ENCODE measurements at places on chromosomes 1 and 21.

DNA sequence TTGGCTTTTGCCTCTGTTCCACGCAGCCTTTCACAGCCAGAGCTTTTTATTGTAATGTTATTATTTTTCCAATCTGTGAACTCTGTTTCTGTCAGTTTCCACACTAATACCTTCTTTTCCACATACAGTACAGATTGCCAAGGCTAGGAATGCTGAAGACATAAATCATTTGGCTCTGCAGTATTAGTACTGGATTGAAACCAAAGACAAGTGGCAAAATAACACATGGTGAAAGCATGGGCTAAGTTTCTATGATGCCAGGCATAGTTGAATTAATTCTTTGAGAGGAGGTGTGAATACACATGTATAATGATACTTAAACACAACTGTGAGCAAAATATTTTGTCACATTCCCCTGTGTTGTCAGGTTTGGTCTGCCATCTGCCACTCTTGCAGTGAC is 73.5 kb downstream of the TMEM200B start:
- DNase-seq, result no peak

GRCh38 chr1:58288624-58289142 is 257.8 kb downstream of the OMA1 start:
- no peak for DNase-seq

- DNase-seq, result no peak
Observed at GRCh38 chr1:9275567-9276034, 17.1 kb upstream of the SPSB1 start.

DNA sequence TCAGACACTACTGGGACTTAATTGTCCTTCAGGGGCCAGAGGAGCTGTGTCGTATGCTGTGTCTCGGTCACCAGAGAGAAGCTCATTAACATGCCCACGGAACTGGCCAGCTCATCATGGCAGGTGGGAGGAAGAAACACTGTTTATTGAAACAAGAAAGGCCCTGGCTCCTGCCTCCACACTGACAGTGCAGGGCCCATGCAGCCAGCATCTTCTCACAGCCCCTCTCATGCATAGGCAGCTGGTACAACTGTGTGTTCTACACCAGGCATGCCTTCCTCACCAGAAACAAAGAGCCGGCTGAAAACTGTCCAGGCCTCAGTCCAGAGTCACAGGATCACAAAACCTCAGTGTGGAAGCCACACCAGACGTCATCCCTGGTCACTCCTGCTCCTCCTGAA is 106.0 kb downstream of the UBE2U start:
- no peak for DNase-seq

- no peak for DNase-seq
Observed at GRCh38 chr1:51752073-51752948, 126.2 kb downstream of the NRDC start.

GRCh38 chr1:166132496-166132895 is 34.3 kb downstream of the FAM78B start:
- no peak for DNase-seq

DNA sequence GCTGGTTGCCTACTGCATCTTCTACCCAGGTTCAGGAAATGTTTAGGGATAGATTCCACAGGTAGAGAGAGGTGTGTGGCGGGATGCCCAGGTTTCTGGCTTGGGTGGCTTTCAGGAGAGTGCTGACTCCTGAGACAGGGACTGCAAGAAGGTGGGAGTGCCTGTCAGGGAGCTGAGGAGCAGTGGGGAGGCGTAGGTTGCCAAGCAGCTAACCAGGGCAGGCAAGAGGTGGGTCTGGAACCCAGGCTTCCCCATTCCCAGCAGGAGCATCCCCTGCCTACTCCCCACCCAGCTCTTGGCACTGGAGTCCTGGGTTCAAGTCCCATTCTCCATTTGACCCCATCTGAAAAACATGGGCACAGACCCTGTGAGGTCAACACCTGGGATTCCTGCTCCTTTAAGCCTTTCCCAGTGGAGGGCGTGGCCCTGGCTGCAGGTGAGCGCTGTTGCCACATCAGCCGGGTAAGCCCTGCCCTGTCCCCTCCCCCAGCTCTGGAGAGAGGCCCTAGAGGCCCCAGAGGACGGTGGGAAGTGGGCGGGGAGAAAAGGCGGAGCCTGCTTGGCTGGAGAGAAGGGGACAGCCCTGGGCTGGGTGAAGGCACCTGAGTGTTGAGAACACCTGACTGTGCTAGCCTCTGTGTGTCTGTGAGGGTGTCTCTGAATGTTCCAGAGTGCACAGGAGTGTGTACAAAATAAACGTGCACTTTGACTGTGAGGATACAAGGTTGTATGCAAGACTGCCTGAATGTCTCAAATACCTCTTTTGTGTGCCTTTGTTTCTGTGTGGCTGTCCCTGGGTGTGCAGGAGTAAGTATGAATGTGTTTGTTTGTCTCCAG is 14.0 kb upstream of the SYNC start:
- peak; percentile 72 for DNase-seq

- DNase-seq, result no peak
Observed at GRCh38 chr1:65728504-65728903, 64.2 kb upstream of the PDE4B start.

DNA sequence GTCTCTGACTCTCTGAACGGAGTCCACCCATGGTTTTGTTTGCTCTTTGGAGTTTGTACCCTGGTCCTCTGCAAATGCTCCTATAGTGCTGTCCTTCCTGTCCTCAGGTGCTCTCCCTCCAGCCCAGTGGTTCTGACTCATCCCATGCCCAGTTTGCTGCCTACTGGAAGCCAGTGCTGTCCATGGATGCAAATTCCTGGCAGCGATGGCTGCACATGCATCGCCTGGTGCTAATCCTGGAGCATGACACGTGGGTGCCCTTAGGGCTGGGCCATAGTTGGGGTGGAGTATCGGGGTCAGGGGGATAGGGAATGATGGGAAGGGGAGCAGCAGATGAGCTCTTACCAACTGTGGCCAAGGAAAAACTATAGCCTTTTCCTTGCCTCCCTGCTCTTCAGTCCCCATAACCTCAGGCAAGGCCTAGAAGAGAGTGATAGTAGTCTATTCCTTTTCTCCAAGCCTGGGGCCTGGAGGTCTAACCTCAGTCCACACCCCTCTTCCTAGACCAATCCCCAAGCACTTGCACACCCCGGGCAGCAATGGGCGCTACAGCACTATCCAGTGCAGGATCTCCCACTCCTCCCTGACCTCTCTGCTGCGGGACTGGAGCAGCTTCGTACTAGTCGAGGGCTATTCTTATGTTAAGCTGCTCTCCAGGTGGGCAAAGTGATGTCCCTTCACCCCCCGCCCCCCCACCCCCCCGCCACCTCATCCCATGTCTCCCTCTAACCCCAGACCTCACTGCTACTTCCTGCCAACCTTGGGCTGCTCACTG is 31.6 kb downstream of the HYI start:
- DNase-seq, result no peak

DNA sequence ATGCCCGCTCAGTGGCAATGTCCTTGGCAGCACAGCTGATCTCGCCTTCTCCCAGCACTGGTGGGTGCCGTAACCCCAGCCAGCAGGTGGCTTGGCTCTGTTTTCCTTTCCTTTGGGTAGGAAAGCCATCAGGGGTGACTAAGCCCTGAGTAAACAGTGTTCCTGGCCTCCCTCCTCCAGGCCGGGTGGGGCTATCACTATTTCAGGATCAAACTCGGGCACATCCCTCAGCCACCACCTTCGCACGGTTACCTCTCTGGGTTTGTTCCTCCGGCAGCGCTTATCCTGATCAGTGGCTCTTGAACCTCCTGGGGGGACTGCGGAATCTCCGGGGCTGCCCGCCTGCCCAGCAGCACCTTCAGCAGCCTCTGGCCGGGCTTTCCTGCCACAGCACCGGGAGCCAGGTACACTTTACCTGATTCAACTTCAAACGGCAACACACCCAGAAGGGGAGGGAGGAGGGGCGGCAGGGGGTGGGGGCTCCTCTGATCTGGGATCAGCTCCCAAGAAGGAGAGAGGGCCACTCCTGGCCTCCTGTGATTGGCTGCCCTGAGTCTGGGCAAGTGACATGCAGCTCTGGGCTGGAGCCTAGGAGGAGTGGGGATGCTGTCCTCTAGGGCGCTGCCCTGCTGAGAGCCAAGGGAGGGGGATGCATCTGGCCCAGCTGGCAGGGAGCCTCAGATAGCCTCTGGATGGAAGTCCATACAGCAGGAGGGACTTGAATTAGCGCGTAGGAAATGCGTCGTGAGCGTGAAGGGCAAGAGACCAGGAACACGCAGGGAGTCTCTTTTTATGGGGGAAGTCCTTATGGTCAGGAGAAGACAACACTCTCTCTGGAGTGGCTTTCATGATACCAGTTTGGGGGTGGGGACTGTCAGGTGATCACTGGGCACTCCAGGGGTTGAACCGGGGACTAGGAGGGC is at the start of gene ASCL5:
Gene ASCL5 (minus strand): TSS at position 353 of the 923 bp plus-strand sequence. CDS start 11,812 bp downstream, outside the sequence.
- no peak for DNase-seq

GRCh38 chr1:1989789-1990188 is 13.8 kb downstream of the CFAP74 start:
- DNase-seq, result no peak

- DNase-seq, result no peak
Observed at GRCh38 chr21:46041183-46041582, 56.7 kb upstream of the COL6A2 start.

DNA sequence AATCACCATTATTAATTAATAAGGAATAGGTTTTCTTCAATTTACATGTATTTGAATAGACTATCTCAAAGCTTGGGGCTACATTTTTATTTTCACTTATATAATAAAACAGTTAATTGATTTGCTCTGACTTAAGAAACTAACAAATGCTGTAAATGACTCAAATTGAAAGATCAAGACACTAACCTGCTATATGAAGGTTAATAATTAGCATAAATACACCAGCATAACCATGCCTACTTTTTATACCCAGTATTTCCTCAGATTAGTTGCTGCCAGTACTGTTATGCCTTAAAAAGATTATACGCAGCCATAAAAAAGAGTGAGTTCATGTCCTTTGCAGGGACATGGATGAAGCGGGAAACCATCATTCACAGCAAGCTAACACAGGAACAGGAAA is 1545.1 kb downstream of the AMY1C start:
- DNase-seq, result no peak

DNA sequence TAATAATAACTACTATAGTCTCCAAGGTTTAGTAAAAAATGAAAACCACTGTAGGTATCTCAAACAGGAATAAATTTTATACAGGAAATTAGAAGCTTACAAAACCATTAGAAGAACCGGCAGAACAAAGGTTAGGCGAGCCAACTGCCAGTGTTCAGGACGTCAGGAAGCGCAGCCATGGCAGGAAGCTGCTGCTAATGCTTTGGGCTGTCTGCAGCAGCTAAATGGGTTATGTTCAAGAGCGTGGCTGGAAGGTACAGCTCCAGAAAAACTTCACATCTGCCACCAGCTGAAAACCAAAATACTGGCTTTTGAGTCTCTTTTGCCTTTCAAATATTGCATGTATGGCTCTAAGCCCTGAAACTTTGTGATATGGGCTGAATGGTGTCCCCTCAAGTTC is 35.7 kb upstream of the MYSM1 start:
- no peak for DNase-seq

DNA sequence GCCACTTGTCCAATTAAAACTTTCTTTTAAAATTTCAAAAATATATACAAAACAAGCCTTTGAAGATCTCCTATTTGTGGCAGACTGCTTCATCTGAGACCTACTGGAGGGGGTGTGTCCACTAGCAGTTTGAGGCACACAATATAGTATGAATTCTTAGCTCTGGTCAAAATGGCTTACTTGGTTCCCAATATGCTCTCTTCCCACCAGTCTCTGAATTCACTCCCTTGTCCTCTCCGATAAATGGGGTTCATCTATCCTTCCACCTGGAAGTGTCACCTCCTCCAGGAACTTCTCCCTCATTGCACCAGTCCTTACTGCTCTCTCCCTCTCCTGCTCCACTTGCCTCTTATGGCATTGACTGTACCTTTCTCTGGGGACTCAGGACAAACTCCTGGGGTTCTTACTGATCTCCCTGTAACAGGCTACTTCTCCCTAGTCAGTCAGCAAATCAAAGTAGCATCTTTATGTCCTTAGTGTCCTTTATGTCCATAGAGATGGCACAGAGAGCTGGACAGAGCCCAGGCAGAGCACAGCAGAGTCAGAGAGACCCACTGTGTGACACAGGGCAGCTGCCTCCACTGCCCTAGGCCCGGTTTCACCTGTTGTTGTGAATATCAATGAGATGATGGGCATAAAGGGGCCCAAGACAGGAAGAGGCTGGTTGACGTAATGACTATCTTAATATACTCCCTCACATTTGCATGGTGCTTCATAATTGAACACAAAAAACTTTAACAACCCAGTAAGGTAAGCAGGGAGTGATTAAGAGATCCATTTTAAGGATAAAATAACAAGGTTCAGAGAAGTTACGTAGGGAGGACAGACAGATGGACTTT is 3.6 kb downstream of the ASAP3 start:
- DNase-seq, result peak; percentile 82

- DNase-seq, result no peak
Observed at GRCh38 chr1:29516063-29516820, 279.9 kb downstream of the PTPRU start.

GRCh38 chr1:34876406-34876805 is 16.9 kb upstream of the SMIM12 start:
- no peak for DNase-seq

DNA sequence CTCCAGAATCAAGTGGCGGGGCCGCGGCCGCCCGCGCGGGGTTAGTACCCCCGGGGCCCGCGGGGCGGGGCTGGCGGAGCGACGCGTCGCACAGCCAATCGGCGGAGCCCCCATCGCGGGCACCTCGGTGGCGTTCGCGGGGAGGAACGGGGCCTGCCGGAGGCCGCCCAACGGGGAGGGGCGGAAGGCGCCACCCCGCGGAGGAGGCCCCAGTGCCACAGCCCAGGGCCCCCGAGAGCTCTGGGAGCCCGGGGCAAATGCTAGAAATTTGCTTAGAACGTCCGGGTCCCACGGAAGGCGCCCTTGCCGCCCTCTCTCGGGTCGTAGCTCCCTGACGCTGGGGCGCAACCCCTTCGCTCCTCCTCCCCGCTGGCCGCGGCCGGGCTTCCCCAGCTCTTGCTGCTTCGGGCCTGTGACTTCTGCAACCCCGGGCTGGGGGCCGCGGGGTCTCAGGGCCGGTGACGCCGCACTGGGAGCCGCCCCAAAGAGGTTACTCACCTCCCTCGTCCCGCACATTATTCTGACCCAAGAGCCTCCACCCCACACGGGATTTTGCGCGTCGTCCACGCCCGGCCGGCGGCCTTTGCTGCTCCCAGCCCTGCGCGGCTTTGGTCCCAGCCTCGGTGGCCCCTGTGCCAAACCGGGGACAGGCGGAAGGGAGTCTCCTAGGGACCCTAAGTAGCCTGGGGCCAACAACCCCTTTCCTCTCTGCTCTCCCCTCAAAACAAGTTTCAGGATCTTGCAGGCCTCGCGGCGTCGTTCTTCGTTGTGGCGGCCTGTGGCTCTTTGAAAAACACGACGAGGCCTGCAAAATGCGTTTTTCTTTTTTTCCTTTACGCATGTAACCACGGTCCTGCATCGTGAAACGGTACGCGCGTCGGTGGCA is at the start of gene RUNX3:
Gene RUNX3 (minus strand): TSS at position 17 of the 886 bp plus-strand sequence. CDS start 408 bp downstream, outside the sequence.
- DNase-seq, result peak; percentile 96

DNA sequence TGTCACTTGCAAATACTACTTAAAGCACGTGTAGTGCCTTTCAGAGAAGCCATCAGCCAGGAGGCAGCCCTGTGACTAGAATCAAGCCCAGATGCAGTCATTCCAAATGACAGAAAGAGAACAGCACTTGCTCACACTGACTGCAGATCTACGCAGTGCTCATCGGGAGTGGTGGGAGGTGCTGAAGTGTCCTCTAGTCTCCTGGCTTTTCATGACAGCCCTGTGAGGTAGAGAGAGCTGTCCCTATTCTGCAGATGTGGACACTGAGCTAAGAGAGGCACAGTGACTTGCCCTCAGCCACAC is 62.3 kb upstream of the EDN2 start:
- DNase-seq, result no peak

GRCh38 chr1:243475966-243476365 is 220.1 kb downstream of the SDCCAG8 start:
- DNase-seq, result no peak

GRCh38 chr1:213724640-213725536 is 262.9 kb upstream of the PROX1 start:
- DNase-seq, result no peak

GRCh38 chr1:241310451-241310850 is 46.6 kb downstream of the RGS7 start:
- DNase-seq, result no peak

All from NAMALWA (cell line).